ENCODE measurements at places on chromosomes 4 and X.

GRCh38 chr4:8101213-8102075 is 57.2 kb downstream of the ABLIM2 start:
- DNase-seq, result no peak

- DNase-seq, result peak; percentile 82
These were observed 315.2 kb upstream of the SLIT2 start for GRCh38 chr4:19936476-19936875.

- no peak for DNase-seq
These were observed 29.8 kb upstream of the SMAD1 start for GRCh38 chr4:145451895-145452294.

GRCh38 chr4:125750828-125751466 is 436.2 kb downstream of the FAT4 start:
- DNase-seq, result peak; percentile 54

DNA sequence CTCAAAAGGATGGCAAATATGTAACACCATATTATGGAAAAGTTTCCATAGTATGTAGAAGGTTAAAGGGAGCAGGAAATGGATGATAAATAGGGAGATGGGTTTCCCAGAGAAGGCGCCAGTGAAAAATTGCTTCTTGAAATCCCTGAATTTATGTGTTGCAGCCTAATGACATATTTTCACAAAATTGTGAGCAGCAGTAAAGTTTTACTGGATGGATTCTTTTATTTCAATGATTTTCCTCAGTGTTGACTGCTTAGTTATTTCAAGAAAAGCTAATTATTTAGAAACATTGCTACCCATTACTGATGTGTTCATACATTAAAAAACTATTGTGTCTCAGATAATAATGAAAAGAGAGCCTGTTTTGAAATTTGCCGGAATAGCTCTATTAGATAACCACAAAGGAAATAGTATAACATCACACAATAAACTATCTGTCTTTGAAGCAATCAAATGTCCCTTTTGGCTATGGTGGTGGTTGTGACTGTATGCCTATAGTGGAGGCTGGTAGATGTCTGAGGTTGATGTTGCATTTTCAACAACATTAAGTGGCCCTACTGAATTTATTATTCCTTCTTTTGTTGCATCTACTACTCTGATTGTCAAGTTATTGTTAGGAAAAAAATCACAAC is 169.9 kb upstream of the HAND2 start:
- DNase-seq, result no peak
